K562 (cell line): ENCODE measurements at places on chromosomes 13 and 19. TPM values are rescaled to one million over a fixed set of nuclear protein-coding genes. Genes with fewer than 3 reads are reported as not detected.

Gene ZNF878
- 0.30 TPM in 2 replicates for polyA plus RNA-seq

DNA sequence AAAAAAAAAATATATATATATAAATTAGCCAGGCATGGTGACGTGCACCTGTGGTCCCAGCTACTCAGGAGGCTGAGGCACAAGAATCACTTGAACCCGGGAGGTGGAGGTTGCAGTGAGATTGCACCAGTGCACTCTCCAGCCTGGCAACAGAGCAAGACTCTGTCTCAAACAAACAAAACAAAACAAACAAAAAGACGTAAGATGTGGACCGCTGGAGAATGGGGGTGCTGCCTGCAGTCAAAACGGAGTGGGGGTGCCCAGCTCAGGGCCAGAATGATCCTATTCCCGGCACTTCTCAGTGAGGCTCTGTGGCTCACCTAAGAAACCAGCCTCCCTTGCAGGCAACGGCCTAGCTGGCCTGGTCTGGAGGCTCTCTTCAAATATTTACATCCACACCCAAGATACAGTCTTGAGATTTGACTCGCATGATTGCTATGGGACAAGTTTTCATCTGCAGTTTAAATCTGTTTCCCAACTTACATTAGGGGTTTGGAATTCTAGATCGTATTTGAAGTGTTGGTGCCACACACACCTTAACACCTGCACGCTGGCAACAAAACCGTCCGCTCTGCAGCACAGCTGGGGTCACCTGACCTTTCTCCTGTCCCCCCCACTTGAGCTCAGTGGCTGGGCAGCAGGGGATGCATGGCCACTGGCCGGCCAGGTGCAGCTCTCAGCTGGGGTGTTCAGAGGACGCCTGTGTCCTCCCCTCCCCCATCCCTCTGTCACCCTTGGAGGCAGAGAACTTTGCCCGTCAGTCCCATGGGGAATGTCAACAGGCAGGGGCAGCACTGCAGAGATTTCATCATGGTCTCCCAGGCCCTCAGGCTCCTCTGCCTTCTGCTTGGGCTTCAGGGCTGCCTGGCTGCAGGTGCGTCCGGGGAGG is at the start of gene F7:
F7 (plus strand) TSS at position 760 of the 889 bp plus-strand sequence; CDS start at position 811, 51 bp downstream.
- no peak within 1 kb of the TSS for H3K27ac ChIP-seq
- no peak within 1 kb of the TSS for H3K4me3 ChIP-seq
- no peaks in the 10 kb centered on the region for H3K36me3 ChIP-seq
- DNase-seq: no peak

Gene RINL
- polyA plus RNA-seq: 4.9 and 5.0 TPM in 2 replicates

GRCh38 chr13:110726726-110727125 is 13.2 kb downstream of the ING1 start:
- no peak overlapping the region for H3K4me3 ChIP-seq
- no peaks in the 10 kb centered on the region for H3K27me3 ChIP-seq
- no peak overlapping the region for H3K27ac ChIP-seq
- no peaks in the 10 kb centered on the region for H3K36me3 ChIP-seq

- peaks cover 33% of the 10 kb centered on the region for H3K27me3 ChIP-seq
- no peak for DNase-seq
- no peak overlapping the region for H3K27ac ChIP-seq
- H3K36me3 ChIP-seq: no peaks in the 10 kb centered on the region
- H3K4me3 ChIP-seq: no peak overlapping the region
Observed at GRCh38 chr13:110136660-110137585, 170.0 kb downstream of the COL4A1 start.

Gene METTL21C
- not detected in 2 replicates for polyA plus RNA-seq
